Hematopoietic multipotent progenitor cell treated with erythropoietin and hydrocortisone succinate and interleukin-3 and kit ligand, for 6 days (in vitro differentiated cells): ENCODE measurements at places on chromosomes 3 and 15.

DNA sequence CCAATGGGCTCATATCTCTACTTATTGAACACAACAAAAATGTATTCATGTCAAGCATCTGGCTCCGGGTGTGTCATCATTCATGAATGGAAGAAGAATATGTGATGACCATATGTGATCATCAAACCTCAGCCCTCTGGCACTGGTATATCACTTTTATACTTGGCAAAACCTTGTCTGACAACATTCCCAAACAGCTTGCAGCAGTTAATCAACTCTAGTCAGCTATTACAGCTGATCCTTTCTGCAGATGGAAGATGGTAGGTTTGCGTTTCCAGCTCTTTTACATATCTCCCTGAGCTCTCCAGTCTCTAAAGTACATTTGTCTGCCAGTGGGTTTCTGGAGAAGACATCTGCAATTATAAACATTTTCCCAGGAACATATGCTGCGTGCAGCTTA lies 6.6 kb downstream of the PLSCR5 start:
- no peak for DNase-seq

- DNase-seq: no peak
These were observed 268.6 kb upstream of the SLITRK3 start for GRCh38 chr3:165464736-165465135.

DNA sequence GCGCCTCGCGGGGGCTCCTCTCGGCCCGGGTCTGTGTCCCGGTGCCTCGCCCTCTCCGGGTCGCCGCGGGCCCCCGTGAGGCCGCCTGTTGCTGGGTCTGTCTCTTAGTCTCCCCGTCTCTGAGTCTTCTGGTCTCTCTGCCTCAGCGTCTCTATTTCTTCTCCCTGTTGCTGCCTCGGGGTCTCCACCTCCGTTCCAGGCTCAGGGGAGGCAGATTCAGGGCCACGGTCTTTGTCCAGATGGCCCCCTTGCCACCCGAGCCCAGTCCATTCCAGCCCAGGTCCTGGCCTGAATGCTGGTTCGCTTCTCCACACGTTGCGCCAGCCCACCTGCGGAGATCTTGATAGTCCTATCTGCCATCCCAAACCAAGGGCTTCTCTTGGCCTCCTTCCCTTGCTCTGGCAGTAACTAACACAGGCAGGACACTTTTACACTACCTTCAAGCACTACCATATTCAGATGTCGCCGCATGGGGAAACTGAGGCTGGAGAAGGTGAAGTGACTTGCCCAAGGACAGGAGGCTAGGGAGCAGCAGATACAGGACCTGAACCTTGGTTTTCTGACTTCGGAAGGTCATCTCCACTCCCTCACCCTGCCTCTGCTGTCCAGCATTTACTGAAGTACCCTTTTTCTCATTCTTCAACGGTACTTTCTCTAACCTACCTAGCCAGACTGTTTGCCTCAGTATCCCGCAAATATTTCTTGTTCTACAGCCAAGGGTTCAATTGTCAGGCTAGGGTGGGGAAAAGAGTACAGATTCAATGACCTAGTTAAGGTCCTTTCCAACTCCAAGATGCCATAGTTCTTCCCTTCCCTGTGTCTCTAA lies 616 bp upstream of the IGDCC4 start:
- no peak for DNase-seq

- peak; percentile 85 for DNase-seq
These were observed 267.7 kb downstream of the XXYLT1 start for GRCh38 chr3:195003006-195003892.

DNA sequence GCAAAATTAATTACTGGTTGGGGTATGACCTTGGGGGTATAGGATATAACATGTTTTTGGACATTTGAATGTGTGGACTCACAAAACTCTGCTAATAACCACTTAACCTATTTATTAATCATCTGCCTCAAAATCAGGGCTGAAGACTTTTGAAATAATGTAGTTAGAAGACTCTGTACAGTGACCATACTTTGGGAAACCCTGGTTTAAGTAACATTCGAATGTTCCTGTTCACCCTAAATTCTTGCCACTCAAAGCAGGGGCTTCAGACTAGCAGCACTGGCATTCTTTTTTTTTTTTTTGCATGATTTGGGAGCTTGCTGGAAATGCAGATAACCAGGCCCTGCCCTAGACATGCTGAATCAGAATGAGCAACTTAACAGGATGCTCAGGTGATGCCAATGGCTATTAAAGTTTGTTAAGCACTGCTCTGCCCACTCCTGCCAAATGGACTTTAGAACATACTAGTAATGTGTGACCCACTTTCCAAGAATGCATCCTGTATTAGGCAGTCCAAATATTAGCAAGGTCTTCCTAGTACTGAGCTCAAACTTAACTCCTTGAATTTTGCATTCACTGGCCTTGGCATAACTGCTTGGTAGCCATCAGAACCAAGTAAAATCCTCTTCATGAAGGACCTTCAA lies 12.7 kb upstream of the ST3GAL6 start:
- DNase-seq: no peak

GRCh38 chr15:78107471-78107870 lies 15.1 kb downstream of the SH2D7 start:
- no peak for DNase-seq

DNA sequence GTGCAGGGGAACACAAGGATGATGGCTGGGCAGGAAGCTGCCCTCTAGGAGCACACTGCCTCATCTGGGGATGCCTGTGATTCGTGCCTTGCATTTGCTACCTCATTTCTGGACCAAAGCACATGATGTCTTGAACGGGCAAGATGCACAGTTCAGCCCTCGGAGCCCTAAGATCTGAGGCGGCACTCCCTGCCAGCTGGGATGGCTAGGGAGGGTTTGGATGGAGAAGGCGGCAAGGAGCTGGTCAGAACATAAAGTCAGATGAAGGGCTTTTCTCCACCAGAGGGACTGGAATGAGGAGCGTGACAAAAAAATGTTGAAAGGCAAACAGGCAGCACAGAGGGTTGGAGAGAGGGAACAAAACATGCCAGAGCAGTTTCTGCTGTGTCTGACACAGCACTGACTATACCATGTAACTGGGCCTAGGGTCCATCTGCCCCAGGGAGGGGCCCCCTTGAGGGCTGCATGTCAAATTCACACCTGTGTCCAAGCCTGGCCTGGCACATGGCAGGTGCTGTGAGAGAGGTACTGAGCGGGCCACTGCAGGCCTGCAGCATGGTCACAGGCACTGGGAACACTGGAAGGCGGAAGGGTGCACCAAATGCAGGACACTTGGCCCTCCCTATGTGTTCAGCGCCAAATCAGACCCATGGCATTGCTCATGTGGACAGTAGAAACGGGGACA lies 21.7 kb downstream of the TMEM43 start:
- no peak for DNase-seq

DNA sequence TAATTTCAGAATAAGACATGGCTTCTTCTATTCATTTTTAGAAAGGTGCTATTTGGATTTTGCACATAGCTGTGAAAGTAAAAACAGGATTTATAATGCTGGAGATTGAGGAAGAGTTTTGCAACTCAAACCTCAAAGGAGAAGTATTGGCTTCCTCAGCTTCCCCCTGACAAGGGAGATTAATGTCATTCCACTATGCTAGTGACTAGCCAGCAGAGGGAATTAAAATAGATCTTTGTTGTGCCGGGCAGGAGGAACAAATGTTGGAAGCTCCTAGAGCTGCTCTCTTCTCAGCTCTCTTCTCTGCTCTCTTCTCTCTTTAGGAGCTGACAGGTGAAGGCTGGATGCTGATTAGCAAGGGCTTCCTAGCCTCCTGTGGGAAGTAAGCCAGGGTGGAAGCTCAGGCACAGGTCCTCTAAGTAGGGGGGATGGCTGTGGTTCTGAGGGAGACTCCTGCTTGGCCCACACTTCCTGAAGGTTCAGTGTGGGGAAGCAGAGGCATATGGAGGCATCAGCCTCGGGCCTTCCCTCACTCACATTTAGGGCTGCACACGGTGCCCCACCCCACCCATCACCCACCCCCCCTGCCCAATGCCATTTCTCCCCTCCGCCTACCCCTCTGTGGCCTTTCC lies 29.6 kb downstream of the CX3CR1 start:
- peak; percentile 57 for DNase-seq

- no peak for DNase-seq
These were observed 64.5 kb downstream of the RPL39L start for GRCh38 chr3:187074846-187075245.
